T-cell (primary cell): ENCODE measurements at places on chromosomes 12 and 14. TPM values are rescaled to one million over a fixed set of nuclear protein-coding genes. Genes with fewer than 3 reads are reported as not detected.
A peak's percentile ranks its signal among the peaks of the same experiment; 100 is the strongest.

Gene SLCO1A2
- not detected for total RNA-seq

Gene SALL2
- total RNA-seq = 5.3 TPM

Gene TAS2R19
- 1.4 TPM for total RNA-seq

Gene SLC6A13
- 0.95 TPM for total RNA-seq

Gene REM2
- total RNA-seq = 7.9 TPM

Gene TPPP2
- not detected for total RNA-seq

Gene KRT75
- not detected for total RNA-seq

GRCh38 chr12:49334226-49334625 lies 2.8 kb downstream of the C1QL4 start:
- DNase-seq = no peak

DNA sequence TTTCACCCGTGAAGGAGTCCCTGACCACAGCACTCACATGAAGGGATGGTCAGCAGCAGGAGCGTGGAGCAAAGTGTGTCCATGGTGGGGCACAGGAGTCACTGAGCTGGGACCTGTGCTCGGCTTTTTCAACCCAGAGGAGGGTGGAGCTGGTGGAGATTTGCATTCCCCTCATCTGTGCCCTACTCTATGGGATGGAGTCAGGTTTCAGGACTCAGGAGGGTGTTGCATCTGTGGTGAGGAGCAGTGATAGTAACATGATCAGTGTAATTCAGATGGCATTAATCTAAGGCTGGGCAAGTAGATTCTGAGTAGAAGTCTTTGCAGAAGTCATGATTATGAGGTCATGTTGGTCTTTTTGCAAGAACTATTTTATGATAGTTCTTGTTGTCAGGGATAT lies 511.9 kb downstream of the TMEM121 start:
- no peak for DNase-seq

DNA sequence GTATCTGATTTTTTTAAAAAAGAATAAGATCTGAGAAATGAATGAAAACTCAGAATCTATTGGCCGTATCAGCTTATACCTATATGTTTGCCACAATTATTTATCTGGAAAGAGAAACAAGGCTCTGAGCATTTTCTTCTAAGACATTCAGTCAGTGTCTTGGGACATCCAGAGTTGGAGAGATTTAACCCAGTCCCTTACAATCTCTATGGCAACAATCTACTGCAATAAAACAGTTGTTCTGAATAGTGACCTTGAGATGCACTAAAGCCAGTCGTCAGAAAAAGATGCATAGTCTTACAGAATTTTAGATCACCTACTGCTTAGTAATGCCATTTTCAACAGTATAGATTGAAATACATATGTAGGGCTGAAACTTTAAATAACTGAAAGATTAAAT lies 52.0 kb upstream of the SOCS2 start:
- no peak for DNase-seq

GRCh38 chr12:131007031-131007739 lies 53.5 kb downstream of the ADGRD1 start:
- DNase-seq = no peak

- DNase-seq = no peak
Observed at GRCh38 chr12:75944097-75944904, 87.3 kb downstream of the PHLDA1 start.

DNA sequence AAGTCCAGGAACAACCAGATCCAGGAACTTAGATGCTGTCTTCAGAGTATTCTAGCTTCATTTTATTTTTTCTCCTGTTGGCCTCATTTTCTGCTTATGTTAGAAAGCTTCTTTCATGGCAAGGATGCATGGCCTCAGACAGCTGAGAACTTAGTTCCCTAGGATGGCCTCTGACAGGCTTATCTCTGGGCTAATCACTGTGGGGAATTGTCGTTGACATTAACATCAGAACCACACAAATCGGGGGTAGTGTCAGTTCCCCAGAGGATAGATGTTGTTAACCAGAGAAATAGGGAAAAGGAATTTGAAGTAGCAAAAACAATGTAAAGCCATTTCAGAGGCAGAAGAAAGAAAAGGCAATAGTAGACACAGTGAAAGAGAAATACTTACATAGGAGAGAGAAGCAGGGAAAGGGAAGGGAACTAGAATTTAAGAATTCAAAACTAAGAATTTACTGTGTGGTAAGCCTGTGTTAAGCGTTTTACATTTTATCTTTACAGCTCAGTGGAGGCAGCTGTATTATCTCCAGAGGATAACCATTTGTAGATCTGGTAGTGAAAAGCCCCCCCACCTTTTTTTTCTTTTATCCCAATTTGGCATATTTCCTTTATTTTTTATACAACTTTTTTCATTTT lies 21.8 kb downstream of the FUT8 start:
- no peak for DNase-seq

- no peak for DNase-seq
Observed at GRCh38 chr12:92068459-92068858, 77.2 kb downstream of the BTG1 start.

DNA sequence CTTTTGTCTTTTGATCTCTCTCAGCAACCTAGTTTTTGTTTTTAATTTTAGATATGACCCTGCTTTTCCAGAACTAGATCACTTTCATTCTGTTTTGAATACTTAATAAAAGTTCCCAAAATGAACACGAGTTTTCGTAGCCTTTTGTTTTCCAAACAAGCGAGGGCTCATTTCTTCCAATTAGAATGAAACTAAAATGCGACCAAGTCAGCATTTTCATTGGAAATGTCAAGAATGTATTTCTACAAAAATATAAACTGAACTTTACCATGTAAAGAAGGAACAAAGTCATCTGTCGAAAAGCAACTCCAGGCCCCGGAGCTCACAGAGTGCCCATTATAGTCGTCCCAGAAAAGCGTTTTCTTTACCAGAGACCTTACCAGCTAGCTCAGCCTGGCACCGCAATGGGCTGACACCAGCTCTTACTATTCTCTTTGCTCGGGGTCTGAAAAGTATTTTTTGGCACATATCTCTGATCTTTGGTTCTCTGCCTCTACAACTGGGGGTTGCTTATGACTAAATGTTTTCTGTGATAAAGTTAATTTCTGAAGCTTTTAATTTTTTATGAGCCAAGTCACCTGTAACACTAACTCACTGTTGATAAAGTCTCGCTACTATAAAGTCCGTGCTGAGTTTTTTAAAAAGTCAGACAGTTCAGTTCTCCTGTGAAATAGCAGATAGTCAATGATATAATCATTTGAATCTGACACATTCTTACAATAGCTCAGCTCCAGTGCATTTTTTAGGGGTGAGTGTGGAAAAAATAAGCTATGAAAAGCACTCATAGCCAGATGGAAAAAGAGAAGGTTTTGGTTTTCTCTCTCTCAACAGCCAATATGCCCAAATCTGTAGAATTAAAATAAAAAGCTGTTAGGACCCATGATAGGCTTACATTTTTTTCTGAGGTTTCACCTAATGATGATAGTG lies 43.4 kb downstream of the SAMD4A start:
- DNase-seq = no peak

DNA sequence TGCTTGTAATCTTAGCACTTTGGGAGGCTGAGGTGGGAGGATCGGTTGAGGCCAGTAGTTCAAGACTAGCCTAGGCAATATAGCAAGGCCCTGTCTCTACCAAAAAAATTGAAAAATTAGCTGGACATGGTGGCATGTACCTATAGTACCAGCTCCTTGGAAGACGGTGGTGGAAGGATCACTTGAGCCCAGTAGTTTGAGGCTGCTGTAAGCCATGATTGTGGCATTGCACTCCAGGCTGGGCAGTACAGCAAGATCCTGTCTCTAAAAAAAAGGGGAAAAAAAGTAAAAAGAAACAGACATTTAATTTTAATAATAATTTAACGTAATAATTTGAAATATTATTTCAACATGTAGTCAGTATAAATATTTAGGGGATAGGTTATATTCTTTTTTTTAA lies 16.1 kb downstream of the MON2 start:
- DNase-seq = no peak

DNA sequence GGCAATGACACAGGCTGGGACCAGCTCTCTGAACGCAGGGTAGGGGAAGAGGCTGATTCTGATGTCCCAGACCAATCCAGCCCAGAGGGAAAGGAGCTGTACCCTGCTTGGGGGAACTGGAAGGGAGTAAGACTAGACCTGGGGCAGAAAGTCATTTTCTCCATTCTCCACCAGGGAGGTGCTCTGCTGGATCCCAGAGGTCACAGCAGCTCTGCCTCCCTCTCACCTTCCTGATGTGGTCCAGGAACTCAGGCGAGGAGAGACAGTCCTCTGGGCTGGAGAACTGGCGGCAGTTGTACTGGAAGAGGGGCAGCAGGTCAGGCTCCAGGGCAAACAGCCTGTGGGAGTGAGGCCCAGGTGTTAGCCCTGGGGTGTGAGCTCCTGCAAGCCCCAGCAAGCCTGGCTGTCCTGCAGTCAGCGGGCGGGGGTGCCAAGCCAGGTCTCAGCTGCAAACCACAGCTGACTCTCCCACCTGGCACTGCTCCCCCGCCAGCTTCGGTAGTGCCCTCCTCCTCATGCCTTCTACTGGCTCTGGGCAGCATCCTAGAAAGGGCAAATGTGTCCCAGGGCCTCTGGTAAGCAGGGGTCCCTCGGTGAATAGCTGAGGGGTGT lies 1.9 kb downstream of the NGB start:
- no peak for DNase-seq

DNA sequence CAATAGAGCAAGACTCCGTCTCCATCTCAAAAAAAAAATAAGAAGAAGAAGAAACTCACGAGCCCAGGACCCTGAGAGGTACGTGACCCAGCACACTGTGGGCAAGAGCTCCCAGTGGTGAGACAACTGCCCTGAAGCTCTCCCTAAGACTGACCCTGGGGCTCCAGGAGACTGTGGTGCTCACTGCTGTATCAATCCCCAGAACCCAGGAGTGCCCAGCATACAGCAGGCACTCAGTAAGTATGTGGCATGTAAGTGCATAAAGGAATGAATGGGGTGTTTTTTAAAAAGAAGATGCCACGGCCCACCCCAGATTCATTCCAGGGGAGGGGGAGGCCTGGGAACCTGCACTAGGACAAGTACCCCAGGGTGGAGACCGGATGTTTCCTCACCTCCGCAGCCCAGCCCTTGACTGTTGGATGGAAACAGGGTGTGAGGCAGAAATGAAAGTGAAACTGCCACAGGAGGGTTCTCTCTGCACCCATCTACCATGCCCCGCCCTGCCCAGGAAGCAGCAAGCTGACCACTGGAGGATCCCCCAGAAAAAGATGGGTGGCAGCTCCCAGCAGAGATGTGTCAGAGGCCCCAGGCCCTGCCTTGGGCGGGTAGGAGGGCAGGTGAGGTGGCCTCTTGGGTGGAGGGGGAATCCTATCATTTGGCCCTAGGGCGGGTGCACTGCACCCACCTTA lies 12.2 kb downstream of the ITPK1 start:
- peak; percentile 66 for DNase-seq

GRCh38 chr14:99721792-99722516 lies 37.9 kb downstream of the CYP46A1 start:
- no peak for DNase-seq
